Activated gamma-delta T cell (primary cell): ENCODE measurements at places on chromosomes 3 and 15.

DNA sequence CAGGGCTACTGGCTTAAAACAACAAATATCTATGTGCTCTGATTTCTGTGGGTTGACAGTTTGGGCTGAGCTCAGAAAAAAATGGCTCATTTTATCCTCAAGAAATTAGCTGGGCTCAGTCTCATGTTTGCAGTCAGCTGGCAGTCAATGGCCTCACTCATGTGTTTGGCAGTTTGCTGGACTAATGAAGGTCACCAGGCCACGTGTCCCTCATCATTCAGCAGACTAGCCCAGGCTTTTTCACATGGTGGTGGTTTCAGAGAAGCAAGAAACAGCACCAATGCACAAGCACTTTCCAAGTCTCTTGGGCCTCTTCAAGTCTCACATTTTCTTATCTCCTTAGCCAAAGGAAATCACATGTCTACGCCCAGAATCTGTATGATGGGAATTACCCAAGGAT lies 478.3 kb upstream of the PPP2R3A start:
- DNase-seq = no peak

DNA sequence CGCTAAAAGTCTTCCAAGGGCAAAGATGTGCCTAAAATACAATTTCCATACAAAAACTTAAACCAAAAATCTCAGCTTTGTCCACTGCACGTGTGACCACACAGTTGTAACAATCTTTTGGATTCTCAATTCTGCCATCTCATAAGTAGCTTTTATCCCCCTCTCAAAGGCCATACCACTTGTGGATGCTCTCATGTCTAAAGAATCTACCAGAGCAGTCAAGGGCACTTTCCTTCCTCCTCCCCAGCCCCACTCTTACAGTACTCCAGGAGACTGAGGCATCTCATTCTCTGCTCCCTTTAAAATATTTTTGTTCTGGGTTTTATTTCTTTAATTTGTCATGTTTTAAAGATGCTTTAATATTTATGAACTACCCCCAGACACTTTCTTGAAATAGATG lies 102.3 kb upstream of the PFN2 start:
- no peak for DNase-seq

DNA sequence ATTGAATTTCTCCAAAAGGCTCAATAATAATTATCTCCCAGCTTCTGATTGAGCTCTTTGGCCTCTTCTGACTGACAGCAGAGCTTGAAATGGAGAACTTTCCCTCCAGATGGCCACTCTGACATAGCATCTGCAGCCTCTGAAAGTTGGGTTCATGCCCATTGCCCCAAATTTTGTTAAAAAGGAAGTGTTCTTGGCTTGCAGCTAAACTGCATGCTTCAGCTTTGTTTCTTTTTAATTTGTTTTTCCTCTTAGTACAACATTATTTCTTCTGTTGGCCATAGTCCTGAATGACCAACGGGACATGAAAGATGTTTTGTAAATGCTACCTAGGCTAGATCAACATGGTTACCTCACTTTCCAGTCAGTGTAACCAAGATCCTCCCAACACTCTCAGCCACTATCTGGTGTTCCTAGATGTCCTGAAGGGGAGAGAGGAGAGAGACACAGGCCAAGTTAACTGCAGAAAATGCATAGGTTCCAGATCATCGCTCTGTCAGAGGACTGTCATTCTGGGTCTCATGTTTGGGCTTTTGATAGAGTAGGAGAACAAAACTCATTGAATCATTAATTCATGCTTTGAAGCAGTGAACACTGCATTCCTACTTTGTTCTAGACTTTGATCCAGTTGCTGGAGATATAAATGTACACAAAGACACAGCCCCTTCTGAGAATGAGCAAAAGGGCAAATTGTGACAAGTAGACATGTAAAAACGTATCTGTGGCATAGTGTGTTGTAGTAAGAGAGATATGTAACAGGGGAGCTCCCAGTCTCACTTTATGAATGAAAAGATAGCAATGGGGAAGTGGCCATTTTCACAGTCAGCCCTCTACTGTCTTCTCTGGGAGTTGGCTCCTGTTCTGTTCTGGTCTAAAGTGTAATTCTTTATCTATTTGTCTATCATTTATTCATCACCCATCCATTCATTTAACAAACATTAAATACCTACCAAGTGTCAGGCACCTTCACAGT lies 156.2 kb downstream of the ZNF621 start:
- no peak for DNase-seq

GRCh38 chr3:140177943-140178342 lies 243.0 kb downstream of the CLSTN2 start:
- no peak for DNase-seq

- DNase-seq = no peak
Measured at GRCh38 chr3:13301286-13301987, 118.7 kb downstream of the NUP210 start.

DNA sequence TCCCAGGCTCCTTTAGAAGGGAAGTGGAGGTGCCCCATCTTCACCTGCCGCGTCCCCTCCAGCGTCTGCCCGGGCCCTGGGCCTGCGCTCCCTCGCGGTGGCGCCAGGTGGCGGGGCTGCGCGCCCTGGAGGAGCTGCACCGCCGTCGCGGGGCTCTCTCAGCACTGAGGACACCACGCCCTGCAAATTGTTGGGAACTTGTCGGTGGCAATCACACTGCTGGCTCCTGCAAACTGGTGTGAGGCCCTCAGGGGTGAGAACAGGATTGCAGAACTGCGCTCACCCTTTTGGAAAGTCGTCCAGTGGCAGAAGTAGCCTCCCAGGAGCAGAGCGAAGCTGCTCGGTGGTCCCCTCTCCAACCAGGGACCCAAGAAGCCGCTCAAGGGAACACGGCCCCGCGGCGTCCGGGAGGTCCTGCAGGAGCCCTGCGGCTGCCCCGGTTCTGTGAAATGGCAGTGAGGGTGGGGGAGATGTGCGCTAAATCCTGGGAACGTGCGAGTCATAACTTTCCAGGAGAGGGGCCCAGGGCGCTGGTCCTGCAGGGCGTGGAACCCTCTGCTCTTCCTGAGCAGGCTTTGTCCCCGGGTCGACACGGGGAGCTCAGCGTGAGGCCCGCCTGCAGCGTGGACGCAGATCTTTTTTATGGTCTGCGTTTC lies 995 bp upstream of the LRRK1 start:
- no peak for DNase-seq

- DNase-seq = no peak
Measured at GRCh38 chr15:51931638-51932037, 39.9 kb downstream of the LEO1 start.

DNA sequence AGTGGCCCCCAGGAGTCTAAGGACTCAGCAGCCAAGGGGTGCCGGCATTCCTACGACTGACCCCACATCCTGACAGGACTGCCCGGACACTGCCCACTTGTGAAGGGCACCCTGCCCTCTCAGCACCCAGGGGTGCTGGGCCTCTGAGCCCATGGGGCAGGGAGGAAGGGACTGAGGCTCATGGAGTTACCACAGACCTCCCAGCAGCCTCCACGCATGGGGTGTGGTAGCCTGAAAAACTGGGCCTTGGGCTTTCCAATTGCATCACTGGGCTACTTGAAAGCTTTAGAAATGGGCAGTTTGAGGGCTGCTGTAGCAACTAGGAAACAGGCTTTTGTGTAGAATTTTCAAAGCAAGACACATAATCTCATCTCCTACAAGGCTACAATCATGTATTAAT lies 13.2 kb downstream of the TKT start:
- no peak for DNase-seq

GRCh38 chr15:96119734-96120133 lies 210.8 kb upstream of the NR2F2 start:
- DNase-seq = no peak

GRCh38 chr15:68407886-68408881 lies 23.8 kb downstream of the ITGA11 start:
- DNase-seq = no peak

GRCh38 chr3:122080207-122080587 lies 25.0 kb downstream of the CD86 start:
- DNase-seq = no peak

GRCh38 chr15:32944431-32944830 lies 226.6 kb downstream of the GREM1 start:
- DNase-seq = no peak

DNA sequence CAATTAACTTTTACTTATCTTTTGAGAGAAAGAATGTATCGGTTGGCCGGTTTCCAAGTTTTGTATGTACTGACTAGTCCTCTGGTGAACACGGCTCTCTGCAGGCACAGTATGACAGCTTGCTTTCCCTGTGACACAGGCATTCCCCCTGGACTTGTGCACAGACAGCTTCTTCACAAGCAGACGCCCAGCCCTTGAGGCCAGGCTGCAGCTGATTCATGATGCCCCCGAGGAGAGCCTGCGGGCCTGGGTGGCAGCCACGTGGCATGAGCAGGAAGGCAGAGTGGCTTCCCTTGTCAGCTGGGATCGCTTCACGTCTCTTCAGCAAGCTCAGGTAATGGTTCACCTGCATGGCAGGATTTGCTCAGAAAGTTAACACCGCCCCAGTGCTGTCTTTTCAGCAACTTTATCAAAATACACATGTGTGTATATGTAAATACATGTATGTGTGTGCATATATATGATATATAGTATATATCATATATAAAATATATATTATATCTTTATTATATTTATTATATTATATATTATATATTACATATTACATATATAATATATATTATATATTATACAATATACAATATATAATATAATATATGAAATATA lies 25.5 kb downstream of the FAN1 start:
- DNase-seq = no peak

DNA sequence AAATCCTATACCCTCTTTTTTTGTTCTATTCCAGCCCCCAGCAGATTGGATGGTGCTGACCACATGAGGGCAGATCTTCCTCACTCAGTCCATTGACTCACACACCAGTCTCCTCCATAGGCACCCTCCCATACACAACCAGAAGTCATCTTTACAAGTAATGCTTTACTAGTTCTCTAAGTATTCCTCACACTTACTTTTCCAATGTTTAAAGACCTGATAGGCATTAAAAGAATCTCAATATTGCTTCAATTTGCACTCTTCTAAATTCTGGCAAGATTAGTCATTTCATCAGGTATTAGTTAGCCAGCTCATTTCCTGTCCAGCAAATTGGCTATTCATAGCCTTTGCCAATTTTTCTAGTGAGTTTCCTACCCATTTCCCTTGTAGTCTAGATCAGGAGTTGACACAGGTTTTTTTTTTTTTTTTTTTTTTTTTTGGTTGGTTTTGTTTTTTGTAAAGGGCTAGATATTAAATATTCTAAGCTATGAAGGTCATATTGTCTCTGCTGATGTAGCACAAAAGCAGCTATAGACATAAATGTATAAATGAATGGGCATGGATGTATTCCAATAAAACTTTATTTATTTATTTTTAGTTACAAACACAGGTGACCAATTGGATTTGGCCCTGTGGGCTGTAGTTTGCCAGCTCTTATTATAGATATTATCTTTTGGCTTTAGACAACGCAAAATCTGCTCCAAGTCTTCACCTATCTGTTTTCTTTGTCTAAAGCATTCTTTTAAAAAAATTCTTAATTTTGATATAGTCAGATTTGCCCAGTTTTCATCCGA lies 76.1 kb downstream of the ABHD5 start:
- DNase-seq = no peak

DNA sequence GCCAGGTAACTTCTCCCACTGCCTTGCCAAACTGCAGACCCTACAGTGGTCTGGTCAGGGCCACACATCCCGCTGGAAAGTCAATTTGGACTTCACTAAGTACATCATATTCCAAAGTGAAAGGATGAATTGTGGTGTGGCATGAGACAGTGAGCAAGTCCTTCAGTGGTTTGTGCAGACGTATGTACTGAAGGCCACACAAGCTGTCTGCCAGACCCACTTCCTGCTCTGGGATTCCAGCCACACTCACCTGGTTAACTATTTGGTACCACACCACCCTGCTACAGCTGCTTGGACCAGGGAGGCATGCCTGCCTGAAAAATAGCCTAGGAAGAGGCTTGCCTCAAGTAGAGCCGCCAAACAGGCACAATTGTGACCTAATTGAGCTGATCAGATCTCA lies 94.1 kb upstream of the STRIT1 start:
- DNase-seq = no peak

DNA sequence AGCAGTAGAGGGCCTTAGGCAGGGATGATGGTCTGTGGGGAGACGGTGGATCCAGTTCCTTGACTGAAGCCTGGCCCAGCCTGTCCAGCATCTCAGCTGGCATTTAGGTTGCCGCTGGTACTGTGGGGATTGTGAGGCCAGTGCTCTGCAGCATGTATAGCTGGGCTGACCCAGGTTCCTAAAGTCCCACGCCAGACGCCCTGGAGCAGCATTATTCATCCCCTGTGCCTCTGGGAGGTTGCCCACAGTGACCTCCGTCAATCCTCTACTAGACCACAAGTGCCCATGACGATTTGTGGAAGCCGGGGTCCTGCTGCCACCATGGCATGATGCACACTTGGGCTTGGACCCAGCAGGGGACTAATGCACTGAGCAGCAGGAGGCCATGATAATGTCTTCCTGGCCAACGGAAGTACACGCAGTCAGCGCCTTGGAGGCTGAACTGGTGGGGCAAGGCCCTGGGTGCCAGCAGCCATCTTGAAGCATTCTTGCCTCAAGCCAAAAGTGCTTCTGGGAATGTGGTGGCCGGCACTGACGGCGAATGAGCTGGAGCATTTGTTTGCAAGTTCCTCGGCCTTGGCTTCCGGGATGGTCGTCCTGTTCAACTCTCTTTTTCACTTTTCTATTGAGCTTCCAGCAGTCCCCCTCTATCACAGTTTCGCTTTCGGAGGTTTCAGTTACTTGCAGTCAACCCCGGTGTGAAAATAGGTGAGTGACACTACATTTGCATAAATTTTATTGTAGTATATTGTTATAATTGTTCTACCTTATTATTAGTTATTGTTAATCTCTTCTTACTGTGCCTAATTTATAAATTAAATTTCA lies 949.4 kb downstream of the ROBO1 start:
- DNase-seq = peak; percentile 1

DNA sequence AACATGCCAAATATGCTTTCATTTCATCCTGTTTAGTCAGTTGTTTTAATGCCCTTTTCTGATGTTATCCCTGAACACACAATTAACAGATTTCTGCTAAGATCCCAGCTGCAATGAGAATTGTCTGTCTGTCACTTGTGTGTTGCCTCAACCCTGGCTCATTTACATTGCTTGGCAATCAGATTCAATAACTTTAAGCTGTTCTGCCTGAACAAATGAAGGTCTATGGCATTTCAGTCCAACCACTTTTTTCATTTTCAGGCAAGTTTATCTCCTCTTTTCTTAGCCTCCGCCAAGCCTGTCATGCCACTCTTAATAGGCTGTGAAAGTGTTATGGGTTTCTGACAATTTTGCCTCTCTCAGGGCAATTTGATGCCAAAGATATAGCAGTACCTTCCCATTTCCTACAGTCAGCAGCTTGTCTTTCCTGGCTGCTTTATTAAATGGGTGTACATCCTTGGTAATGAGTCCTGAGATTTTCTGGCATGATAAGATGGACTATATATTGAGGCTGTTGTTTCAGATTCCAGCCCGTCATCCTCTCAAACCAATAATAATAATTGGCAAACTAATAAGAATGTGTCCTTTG lies 68.7 kb upstream of the ADAMTS9 start:
- no peak for DNase-seq

GRCh38 chr3:149850787-149851584 lies 38.0 kb downstream of the RNF13 start:
- DNase-seq = no peak
